ENCODE measurements at places on chromosomes 11 and 22.

GRCh38 chr11:16261836-16262644, 94.3 kb downstream of the SOX6 start:
- peak; percentile 47 for DNase-seq

- no peak for DNase-seq
Observed at GRCh38 chr11:112723676-112724495, 237.3 kb upstream of the NCAM1 start.

GRCh38 chr11:17917556-17917955, 95.3 kb downstream of the SERGEF start:
- no peak for DNase-seq

- DNase-seq: no peak
Observed at GRCh38 chr11:11660363-11660740, 38.5 kb upstream of the GALNT18 start.

- DNase-seq: no peak
Observed at GRCh38 chr22:20106205-20106848, 9.6 kb upstream of the RANBP1 start.

- DNase-seq: no peak
Observed at GRCh38 chr11:122275508-122275907, 159.5 kb upstream of the BLID start.

DNA sequence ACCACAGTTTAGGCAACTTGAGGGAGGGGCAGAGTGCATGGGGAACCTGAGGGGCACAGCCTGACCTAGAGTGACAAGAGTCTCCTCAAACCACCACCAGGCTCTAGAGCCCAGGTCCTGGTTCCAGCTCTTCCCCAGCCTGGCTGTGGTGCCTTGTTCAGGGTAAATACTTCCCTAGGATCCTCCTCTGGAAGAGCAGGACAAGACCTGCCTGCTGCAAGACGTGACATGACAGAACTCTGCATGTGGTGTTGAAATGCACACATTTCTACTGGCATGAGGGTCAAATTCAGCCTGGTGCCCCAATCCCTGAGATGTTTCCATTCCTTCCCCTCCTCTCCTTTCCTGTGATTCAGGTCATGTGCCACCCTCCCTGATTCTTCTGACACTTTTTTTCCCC, 3.3 kb downstream of the SEC14L2 start:
- no peak for DNase-seq

DNA sequence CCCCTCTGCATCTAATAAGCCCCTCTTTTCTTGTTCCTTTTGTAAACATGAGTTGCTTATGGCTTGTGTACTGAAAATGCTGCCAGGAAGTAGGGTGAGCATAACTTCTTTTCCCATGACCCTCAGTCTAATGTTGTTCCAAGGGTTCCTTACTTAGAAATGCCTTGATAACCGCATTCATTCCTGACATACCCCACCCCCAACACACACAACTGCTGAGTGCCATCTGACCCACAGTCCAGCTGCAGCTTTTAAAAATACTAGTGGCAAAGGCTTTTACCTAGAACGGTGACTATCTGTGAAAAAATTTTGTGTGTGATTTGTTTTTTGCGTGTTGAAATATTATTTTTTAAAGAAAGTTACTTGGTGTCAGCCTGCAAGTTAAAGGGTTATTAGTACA, 52.6 kb downstream of the ARHGAP42 start:
- no peak for DNase-seq

- DNase-seq: no peak
Observed at GRCh38 chr11:70868341-70868885, 384.0 kb downstream of the SHANK2 start.

DNA sequence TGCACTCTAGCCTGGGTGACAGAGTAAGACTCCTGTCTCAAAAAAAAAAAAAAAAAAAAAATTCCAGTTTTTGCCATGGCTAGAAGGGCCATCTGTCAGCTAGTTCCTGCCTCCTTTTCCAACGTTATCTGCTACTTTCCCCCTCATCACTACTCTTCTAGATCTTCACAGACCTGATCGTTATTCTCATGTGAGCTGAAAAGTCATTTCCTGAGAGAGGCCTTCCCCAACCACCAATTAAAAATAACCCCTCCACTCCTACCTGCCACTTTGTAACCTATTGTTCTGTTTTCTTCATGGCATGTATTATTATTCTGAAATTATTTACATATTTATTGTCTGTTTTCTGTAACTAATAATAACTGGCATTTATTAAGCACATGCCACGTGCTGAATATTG, 24.2 kb downstream of the SGSM3 start:
- DNase-seq: no peak

DNA sequence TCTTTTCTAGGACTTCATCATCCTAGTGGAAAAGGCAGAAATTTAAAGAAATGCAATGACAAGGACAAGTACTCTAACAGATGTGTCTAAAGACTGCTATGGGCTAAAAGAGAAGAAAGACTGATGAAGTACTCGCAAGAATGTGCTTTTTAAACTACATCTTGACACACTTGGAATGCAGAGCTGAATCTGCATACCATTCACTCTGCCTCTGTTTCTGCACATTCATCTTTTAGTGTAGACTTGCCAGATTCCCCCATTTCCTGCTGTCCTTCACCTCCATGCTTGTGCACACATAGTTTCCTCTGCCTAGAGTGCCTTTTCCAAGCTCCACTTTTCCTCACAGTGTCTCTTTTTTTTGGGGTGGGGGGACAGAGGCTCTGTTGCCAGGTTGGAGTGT, 239.0 kb upstream of the CCDC179 start:
- DNase-seq: no peak

- DNase-seq: no peak
Observed at GRCh38 chr11:121800731-121801393, 315.2 kb downstream of the BLID start.

- DNase-seq: no peak
Observed at GRCh38 chr11:27973851-27974536, 134.0 kb downstream of the KIF18A start.

DNA sequence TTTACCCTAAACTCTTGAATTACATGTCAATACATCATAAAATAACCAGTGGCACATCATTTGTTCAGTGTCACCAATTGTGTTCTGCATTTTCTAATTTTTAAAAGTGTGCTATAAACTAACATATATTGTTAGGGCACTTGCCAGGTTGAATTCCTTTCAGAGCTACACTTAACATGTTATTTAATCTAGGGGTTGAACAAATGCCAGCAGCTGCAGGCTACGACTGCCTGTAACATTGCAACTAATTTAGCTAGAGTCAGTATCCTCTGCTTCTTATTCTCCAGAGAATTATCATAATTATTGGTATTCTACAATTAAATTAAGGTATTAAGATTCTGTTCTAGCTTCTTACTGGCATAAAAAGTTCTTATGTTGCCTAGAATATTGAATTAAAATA, 46.4 kb upstream of the ARHGAP42 start:
- no peak for DNase-seq

DNA sequence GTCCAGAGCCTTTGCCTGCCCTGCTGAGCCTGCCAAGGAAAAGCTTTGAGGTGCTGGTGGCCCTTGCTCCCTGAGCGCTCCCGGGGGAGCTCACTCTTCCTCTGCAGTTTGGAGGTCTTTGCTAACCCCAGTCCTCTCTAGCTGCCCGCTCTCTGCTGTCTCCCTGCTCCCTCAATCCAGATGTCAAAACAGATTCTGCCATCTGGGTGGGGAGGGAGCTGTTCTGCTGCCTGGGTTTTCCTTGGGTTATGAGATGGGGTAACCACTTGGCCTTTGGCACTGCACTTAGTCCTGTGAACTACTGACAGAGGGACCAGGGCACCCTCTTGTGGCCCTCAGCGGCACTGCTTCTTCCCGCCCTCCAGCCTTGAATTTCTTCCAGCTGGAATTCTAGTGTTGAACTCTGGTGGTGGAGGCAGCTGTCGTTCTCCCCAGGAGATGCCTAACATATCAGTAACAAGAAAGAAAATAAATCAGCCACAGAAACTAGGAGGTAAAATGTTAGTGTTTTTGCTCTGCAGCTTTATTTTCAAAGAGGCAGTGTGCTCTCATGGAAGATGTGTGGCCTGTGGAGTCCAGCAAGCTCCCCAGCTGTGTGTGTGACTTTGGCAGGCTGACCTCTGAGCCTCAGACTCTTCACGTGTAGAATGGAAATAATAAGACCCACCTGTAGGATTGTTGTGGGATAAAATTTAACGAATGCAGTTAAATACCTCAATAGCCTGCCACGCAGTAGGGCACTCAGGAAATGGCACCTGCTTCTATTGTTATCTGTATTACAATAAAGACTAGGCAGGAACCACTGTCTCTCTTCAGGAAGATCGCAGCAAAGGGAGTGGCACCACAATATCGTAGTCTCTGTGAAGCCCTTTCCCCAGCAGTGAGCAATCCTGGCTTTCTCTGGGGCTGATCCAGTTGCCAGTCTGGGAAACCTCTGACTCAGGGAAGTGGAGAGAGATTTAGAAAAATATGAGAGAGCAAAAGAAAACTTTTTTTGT, 23.4 kb downstream of the ARFGAP2 start:
- DNase-seq: peak; percentile 88

- DNase-seq: no peak
Observed at GRCh38 chr22:35656284-35656752, 8.1 kb downstream of the APOL6 start.

DNA sequence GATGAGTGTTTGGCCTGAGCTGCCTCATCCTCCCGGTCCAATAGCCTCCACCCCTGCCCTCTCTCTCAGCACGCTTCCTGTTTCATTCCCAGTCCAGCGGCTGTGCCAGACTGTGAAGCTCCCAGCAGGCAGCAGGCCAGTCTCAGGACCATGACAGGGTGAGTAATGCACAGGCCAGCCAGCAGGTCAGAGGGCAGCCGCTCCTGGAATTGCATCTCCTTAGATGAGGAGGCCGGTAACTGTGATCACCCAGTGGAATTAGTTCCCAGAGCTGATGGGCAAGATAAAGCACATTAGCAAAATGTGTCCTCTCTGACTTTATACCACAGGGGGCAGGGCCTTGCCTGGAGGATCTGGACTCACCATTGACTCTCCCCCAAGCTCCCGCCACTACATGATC, 251.2 kb downstream of the ETS1 start:
- DNase-seq: no peak

- no peak for DNase-seq
Observed at GRCh38 chr22:22210375-22210774, 34.2 kb upstream of the VPREB1 start.

GRCh38 chr22:43273902-43274484, 69.2 kb downstream of the SCUBE1 start:
- peak; percentile 68 for DNase-seq

DNA sequence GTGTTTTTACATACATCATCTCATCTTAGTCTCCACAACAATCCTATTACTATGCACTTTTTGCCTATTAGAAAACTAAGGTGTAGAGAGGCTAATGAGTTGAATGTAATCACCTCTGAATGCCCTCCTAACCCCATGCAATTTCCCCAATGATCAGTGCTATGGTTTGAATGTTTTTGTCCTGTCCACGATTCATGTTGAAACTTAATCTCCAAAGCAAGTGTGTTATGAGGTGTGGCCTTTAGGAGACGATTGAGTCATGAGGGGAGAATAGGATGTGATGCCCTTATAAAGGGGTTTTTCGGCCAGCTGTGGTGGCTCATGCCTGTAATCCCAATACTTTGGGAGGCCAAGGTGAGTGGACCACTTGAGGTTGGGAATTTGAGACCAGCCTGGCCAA, 2.0 kb upstream of the CCDC73 start:
- DNase-seq: no peak

GRCh38 chr11:62921573-62922188, 518 bp upstream of the CHRM1 start:
- peak; percentile 15 for DNase-seq

DNA sequence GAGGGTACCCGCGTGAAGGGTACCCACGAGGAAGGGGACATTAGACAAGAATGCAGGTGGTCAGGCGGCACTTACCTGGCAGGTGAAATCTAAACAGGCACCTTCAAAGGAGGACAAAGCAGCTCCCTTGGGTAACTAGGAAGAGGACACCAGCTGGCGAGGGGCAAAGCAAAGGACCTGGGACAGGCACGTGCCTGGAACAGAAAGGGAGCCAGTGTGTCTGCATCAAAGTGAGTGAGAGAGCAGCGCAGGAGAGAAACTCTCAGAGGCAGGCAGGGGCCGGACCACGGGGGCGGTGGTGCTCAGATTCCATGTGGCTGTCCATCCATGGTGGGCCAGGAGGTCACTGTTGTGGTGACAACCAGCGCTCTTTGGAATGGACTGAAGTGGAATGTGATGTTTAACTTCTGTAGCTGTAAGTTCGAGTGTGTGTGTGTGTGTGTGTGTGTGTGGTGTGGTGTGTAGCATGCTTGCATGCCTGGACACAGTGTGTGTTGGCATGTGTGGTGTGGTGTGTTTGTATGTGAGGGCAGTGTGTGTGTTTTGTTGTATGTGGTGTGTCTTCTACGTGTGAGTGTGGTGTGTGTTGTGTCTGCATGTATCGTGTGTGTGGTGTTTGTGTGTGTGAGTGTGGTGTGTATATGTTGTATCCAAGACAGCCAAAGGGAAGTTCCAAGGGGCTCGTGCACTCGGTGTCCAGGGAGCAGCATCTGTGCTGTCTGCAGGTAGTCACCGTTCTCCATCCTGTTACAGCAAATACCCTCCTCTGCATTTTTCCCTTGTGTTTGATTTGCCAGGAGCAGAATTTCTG, 86.4 kb downstream of the CDKN1C start:
- DNase-seq: no peak

DNA sequence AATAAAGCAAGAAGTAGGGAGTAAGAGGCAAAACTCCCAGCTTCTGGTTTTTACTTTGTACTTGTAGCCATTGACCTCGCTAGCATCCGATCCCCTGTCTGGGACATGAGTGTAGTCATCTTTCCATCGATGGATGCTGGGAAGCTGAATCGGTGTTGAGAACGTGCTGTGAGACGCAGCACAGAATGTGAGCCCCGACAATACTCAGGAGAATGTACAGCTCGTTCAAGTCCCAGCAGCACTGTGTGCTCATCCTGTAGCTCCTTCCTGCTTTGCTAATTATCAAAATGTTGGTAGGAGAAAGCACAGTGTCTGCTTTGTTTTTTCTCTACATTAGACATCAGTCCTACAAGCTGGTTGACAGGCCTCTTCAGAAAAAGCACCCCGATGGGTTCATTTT, 56.6 kb downstream of the JAM3 start:
- no peak for DNase-seq

DNA sequence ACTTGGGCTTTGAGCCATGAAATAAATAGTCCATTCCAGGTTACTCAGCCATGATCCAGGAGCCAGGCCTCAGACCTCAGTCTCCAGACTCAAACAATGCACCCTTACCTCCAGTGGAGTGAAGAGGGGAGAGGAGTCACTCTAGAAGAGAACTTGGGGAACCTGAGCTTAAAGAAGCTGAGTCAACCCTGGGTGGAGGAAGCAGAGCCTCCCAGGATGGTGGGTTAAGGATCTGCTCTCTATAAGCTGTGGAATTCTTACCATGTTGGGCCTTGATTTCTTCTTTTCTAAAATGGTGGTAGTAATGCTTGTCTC, 113.2 kb downstream of the NECTIN1 start:
- no peak for DNase-seq
